ENCODE measurements at places on chromosomes 6 and 20.

GRCh38 chr20:57664476-57664875, 44.2 kb upstream of the ZBP1 start:
- H3K4me3 ChIP-seq, result no peak overlapping the region
- H3K27ac ChIP-seq, result no peak overlapping the region
- peaks cover 22% of the 10 kb centered on the region for H3K36me3 ChIP-seq
- no peak for DNase-seq
- H3K4me1 ChIP-seq, result peaks cover 22% of the 10 kb centered on the region

- H3K36me3 ChIP-seq, result peaks cover 20% of the 10 kb centered on the region
- H3K27ac ChIP-seq, result no peak overlapping the region
- H3K4me3 ChIP-seq, result no peak overlapping the region
- peaks cover 7% of the 10 kb centered on the region for H3K4me1 ChIP-seq
Observed at GRCh38 chr6:43570876-43571441, 4.9 kb downstream of the XPO5 start.

GRCh38 chr6:45966797-45967196, 48.9 kb downstream of the CLIC5 start:
- DNase-seq, result no peak
- no peaks in the 10 kb centered on the region for H3K36me3 ChIP-seq
- H3K4me3 ChIP-seq, result no peak overlapping the region
- peaks cover 10% of the 10 kb centered on the region for H3K4me1 ChIP-seq

- no peak overlapping the region for H3K4me3 ChIP-seq
- no peak for DNase-seq
- H3K27me3 ChIP-seq, result no peaks in the 10 kb centered on the region
- H3K4me1 ChIP-seq, result no peaks in the 10 kb centered on the region
- no peaks in the 10 kb centered on the region for H3K36me3 ChIP-seq
Observed at GRCh38 chr20:6483727-6484126, 283.8 kb upstream of the BMP2 start.

- H3K27ac ChIP-seq, result no peak overlapping the region
- H3K36me3 ChIP-seq, result no peaks in the 10 kb centered on the region
- peaks cover 4% of the 10 kb centered on the region for H3K27me3 ChIP-seq
- peaks cover 7% of the 10 kb centered on the region for H3K4me1 ChIP-seq
- no peak for DNase-seq
- no peak overlapping the region for H3K4me3 ChIP-seq
Observed at GRCh38 chr6:118203545-118203944, 296.5 kb downstream of the SLC35F1 start.

- no peak overlapping the region for H3K4me3 ChIP-seq
- H3K4me1 ChIP-seq, result peaks cover 11% of the 10 kb centered on the region
Observed at GRCh38 chr20:51752343-51752951, 15.7 kb downstream of the ATP9A start.

DNA sequence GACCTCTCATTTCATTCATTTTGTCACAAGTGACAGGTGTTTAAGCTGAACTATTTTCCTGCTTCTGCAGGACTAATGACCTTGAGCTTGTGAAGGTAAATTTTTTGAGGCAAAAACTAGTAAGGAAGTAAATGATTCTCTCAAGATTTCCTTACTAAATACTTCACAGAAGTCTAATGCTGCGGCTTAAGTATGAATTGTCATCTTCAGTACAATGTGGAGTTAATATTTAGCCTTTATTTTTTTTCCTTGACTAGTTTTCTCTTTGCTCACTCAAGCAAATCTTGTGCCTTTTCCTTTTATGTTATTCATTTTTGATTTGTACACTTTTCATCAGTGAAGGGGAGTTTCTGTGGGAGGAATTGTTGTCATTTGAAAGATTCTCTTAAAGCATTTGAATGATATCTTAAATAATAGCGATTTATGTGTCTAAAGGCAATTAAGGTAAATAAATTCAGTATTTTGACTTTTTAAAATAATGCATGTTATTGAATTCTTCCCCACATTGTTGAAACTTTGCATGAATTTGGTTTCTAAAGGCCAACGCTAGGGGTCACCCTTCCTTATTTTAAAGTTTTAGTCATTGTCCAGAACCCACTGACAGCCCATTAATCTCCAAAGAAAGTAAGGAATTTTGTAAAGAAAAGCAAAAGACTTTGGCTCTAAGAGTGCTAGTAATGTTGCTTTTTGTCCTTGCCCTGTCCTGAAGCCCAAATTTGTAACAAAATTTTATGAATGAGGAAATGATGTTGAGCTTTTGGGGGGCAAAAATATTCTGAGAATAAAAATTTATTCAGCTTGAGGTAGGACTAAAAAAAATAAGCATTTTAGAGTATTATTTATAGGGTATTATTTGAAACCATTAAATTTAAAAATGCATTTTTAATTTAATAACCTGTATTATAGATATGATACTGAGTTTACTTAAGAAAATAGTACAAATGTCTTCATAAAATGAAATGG, 157.4 kb upstream of the LAMA2 start:
- no peaks in the 10 kb centered on the region for H3K4me1 ChIP-seq
- peaks cover 2% of the 10 kb centered on the region for H3K27me3 ChIP-seq
- H3K36me3 ChIP-seq, result no peaks in the 10 kb centered on the region
- peak; percentile 46 for DNase-seq

- no peaks in the 10 kb centered on the region for H3K36me3 ChIP-seq
- no peak overlapping the region for H3K27ac ChIP-seq
- H3K4me3 ChIP-seq, result no peak overlapping the region
- H3K27me3 ChIP-seq, result no peaks in the 10 kb centered on the region
- no peak for DNase-seq
- H3K4me1 ChIP-seq, result peaks cover 7% of the 10 kb centered on the region
Observed at GRCh38 chr6:49257549-49257948, 205.5 kb downstream of the MMUT start.

DNA sequence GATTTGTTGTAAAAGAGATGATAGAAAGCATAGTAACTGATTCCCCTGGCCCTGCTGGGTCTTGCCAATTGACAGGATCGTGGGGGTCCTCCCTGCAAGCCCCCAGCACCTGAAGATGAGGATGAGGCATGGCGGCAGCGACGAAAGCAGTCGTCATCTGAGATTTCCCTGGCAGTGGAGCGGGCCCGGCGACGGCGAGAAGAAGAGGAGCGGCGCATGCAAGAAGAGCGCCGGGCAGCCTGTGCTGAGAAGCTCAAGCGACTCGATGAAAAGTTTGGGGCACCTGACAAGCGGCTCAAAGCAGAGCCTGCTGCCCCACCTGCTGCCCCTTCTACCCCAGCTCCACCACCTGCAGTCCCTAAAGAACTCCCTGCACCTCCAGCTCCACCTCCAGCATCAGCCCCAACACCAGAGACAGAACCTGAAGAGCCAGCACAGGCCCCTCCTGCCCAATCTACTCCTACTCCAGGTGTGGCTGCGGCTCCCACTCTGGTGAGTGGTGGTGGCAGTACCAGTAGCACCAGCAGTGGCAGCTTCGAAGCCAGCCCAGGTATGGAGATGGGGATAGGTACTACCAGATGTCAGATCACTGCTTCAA, 7.3 kb downstream of the PRRC2A start:
- no peaks in the 10 kb centered on the region for H3K27me3 ChIP-seq
- peak overlapping the region; percentile 72 for H3K4me3 ChIP-seq
- H3K4me1 ChIP-seq, result no peaks in the 10 kb centered on the region
- peaks cover 48% of the 10 kb centered on the region for H3K36me3 ChIP-seq
- no peak for DNase-seq

DNA sequence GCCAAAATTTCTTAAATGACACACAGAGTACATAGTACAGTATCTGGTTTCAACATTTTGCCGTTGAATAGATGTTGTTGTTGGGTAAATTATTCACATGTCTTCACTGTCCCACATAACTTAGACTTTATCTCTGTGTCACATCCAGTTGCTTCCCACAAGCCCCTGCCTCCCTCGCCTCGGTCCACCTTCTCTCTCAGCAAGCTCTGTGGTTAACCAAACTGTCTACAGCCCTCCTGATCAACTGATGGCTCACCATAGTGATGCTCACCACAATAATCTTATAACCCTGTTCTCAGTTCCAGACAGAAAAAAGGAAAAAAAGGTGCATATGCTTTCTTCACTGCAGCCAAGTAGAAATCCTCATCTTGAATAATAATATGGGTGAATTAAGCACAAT, 23.0 kb downstream of the IL17F start:
- no peaks in the 10 kb centered on the region for H3K4me1 ChIP-seq
- H3K36me3 ChIP-seq, result no peaks in the 10 kb centered on the region
- DNase-seq, result no peak
- H3K4me3 ChIP-seq, result no peak overlapping the region
- H3K27ac ChIP-seq, result no peak overlapping the region

GRCh38 chr6:110055387-110055735, 77.2 kb downstream of the GPR6 start:
- H3K4me1 ChIP-seq, result peaks cover 29% of the 10 kb centered on the region
- H3K27ac ChIP-seq, result peak overlapping the region; percentile 97
- no peaks in the 10 kb centered on the region for H3K36me3 ChIP-seq
- no peaks in the 10 kb centered on the region for H3K27me3 ChIP-seq

GRCh38 chr6:53152576-53152975, 3.9 kb upstream of the GCM1 start:
- H3K4me1 ChIP-seq, result no peaks in the 10 kb centered on the region
- no peak for DNase-seq
- no peaks in the 10 kb centered on the region for H3K36me3 ChIP-seq
- H3K27ac ChIP-seq, result no peak overlapping the region
- H3K4me3 ChIP-seq, result no peak overlapping the region
- peaks cover 4% of the 10 kb centered on the region for H3K27me3 ChIP-seq

DNA sequence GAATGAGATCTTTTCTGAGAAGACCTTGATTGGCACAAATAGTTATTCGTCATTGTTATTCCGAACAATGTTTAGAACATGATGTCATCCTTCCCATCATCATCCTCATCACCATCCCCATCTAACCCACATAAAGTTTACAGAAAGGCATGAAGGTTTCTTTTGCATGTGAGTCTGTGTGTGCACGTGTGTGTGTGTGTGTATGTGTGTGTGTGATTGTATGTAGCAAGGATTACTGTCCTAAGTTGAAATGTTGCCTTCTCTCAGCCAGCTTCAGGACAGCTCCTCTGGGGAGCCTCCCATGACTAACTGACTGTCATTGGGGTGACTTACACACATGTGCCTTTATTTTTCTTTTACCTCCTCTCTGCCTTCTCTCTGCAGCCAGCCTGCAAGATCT, 113.5 kb downstream of the SLC22A3 start:
- no peak overlapping the region for H3K27ac ChIP-seq
- H3K36me3 ChIP-seq, result no peaks in the 10 kb centered on the region
- H3K4me1 ChIP-seq, result peaks cover 5% of the 10 kb centered on the region
- H3K4me3 ChIP-seq, result no peak overlapping the region

GRCh38 chr6:67663105-67663895, 971.8 kb upstream of the ADGRB3 start:
- H3K4me1 ChIP-seq, result no peaks in the 10 kb centered on the region
- DNase-seq, result peak; percentile 3
- no peaks in the 10 kb centered on the region for H3K36me3 ChIP-seq
- no peak overlapping the region for H3K27ac ChIP-seq
- H3K4me3 ChIP-seq, result no peak overlapping the region

- H3K27ac ChIP-seq, result no peak overlapping the region
- DNase-seq, result no peak
- H3K4me3 ChIP-seq, result no peak overlapping the region
Observed at GRCh38 chr20:10111139-10111958, 76.6 kb downstream of the ANKEF1 start.

GRCh38 chr6:31736021-31736767, at the start of gene CLIC1:
Gene CLIC1 (minus strand): TSS chr6:31736530. CDS start chr6:31736300, 230 bp downstream.
- peak within 1 kb of the TSS; percentile 100 for H3K4me3 ChIP-seq
- peaks cover 20% of the 10 kb centered on the region for H3K27me3 ChIP-seq
- H3K27ac ChIP-seq, result peak within 1 kb of the TSS; percentile 100
- peaks cover 27% of the 10 kb centered on the region for H3K36me3 ChIP-seq

DNA sequence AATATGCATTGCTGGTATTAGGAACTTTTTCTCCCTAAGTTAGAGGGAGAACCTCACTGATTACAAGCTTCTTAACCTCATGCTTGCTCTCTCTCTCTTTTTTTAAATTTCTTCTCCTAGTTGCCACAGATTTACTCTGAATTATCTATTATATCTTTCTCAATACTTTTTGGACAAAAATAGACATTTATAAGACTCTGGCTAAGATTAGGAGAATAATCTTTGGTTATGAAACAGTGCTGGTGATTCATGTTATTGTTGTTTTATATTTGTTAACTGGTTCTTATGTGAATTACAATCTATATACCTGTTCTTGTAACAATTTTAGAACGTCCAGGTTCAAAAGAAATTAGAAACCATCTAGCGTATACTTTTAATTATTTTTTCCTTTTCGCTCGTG, 187.8 kb downstream of the OGFRL1 start:
- no peak overlapping the region for H3K4me3 ChIP-seq
- no peak overlapping the region for H3K27ac ChIP-seq
- no peaks in the 10 kb centered on the region for H3K36me3 ChIP-seq
- peaks cover 4% of the 10 kb centered on the region for H3K27me3 ChIP-seq

DNA sequence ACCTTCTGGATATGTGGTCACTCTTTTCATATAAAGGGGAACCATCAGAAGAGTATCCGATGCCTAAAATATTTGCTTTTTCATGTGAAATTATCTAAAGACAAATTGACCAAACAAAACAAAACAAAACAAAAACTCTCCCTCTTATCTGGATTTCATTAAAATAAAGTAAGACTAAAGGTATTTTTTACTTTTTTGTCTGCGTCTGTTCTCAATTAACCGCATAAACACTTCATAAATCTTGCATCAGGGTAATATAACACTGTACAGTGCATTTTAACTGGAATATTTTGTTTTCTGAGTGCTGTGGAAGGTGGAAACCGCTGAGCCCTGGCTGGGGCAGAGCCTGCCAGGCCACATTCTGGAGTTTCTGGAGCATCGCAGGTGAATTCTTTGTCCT, 234.1 kb upstream of the ZFP64 start:
- no peak overlapping the region for H3K27ac ChIP-seq
- no peaks in the 10 kb centered on the region for H3K4me1 ChIP-seq
- DNase-seq, result no peak
- H3K36me3 ChIP-seq, result no peaks in the 10 kb centered on the region
- H3K4me3 ChIP-seq, result no peak overlapping the region
- peaks cover 4% of the 10 kb centered on the region for H3K27me3 ChIP-seq

GRCh38 chr6:127956260-127956888, 55.5 kb upstream of the THEMIS start:
- H3K27ac ChIP-seq, result no peak overlapping the region
- H3K36me3 ChIP-seq, result no peaks in the 10 kb centered on the region
- no peak for DNase-seq
- H3K4me1 ChIP-seq, result peaks cover 7% of the 10 kb centered on the region

GRCh38 chr20:10565922-10566897, 107.6 kb downstream of the JAG1 start:
- H3K27me3 ChIP-seq, result peaks cover 3% of the 10 kb centered on the region
- peaks cover 10% of the 10 kb centered on the region for H3K4me1 ChIP-seq
- peak overlapping the region; percentile 37 for H3K27ac ChIP-seq
- H3K36me3 ChIP-seq, result peaks cover 6% of the 10 kb centered on the region

DNA sequence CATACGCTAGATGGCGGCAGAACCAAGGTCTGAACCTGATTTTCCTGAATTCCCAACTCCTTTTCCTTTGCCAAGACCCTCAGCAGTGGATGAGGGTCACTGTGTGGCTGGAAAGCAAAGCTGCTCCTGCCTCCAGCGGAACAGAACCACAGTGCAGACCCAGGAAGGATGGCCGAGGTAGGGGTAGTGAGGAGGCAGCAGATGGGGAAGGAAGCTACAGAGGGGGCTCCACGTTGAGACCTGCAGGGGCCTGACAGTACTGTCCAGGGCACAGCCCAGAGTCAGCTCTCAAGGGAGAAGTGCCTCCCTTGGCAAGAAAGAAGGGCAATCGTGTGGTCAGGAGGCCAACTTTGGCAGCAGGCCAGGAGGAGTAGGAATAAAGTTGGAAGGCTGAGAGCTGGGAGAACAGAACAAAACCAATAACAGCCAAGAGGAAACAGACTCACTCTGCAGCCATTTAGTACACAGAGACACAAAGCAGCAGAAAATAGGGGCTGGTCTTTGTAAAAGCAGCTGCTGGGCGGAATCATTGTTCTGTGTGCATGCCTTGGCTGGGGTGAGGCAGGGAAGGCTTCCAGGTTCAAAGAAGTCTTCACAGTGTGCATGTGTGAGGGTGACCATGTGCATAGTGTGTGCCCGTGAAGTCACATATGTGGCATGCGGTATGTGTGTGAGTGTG, 3.1 kb downstream of the GABRR2 start:
- peaks cover 15% of the 10 kb centered on the region for H3K4me1 ChIP-seq
- H3K27me3 ChIP-seq, result peaks cover 2% of the 10 kb centered on the region
- no peaks in the 10 kb centered on the region for H3K36me3 ChIP-seq
- H3K27ac ChIP-seq, result peak overlapping the region; percentile 91
